ENCODE measurements at places on chromosomes 5 and 9.

DNA sequence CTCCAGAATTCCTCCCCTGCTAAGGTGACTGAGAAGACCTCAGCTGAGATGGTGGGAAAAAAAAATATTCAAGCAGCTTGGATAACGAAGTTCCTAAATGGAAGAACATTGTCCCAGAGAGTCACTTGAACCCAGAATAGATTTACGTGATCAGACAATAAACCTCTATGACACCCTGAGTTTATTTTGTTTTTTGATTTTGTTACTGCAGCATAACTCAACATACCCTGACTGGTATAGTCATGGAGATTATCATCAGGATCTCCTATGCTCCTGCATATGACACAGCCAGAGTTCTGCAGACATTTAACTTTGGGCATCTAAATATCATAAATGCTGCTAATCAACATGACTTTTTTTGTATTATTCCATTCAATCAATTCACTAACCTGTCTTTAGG is 282.9 kb downstream of the RASEF start:
- DNase-seq, result no peak

DNA sequence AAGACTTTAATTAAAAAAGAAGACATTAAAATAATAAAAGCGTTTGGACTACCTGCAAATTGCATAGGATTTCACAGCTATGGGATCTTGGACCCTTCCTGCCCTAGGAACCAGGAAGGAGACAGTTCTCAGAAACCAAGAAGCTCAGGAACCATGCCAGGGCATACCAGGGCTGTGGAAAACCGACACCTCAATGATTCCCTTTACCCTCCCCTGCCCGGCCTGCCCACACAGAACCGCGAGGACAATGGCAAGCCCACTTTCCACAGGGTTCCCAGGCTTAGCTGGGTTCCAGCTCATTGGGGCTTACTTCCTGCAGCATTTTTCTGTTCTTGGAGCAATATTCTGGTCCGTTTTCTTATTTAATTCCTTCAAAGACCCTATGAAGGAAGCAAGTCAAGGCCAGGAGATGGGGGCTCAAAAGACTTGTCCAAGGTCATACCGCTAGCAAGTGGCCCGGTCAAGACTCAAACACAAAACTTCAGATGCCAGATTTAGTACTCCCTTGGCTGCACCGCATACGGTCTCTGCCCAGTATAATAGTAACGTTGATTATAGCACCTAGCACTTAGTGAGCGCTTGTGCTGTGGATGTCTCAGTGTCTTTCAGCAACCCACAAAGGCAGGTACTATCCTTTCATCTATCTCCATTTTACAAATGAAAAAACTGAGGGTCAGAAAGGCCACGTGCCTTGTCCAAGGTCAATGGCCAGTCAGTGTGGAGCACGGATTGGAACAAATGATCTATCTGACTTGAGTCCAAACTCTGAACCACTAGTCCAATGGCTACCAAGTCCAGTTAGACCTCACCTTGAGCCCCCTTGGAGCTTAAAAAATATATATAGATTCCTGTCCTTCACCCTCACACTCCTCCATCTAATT is 6.8 kb downstream of the FAT2 start:
- DNase-seq, result no peak

GRCh38 chr9:8349376-8349775 is 549.8 kb upstream of the DMAC1 start:
- DNase-seq, result no peak

GRCh38 chr9:74496819-74497747 is at the start of gene RORB:
Gene RORB, plus strand, starts transcription at chr9:74497335. Its CDS starts 642 bp downstream, at chr9:74497977.
- peak; percentile 44 for DNase-seq

GRCh38 chr5:16577677-16578076 is 39.1 kb downstream of the RETREG1 start:
- no peak for DNase-seq

DNA sequence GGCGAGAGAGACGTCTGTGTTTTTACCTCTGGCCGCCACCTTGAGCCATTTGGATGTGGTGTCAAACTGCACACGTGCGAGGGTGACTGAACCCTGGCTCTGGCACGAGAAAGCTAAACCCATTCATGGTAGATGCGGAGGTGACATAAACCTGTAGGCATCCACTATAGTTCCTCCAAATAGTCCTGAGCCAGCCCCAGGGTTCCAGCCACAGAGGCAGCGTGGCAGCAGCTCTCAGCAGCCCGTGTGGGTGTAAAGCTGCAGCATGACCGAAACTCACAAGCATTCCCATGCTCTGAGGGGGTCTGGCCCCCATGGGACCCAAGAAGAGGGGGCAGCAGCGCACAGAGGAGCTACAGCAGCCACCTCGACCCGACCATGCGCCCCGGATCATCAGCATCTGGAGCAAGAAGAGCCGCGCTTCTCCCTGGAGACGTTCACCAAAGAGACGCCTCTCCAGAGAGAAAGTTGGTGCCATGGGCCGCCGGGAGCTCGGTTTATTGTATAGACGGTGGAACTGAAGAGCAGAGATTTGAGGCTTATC is 303.8 kb upstream of the IRX4 start:
- DNase-seq, result no peak

GRCh38 chr5:137348759-137349158 is 150.4 kb downstream of the SPOCK1 start:
- DNase-seq, result no peak

DNA sequence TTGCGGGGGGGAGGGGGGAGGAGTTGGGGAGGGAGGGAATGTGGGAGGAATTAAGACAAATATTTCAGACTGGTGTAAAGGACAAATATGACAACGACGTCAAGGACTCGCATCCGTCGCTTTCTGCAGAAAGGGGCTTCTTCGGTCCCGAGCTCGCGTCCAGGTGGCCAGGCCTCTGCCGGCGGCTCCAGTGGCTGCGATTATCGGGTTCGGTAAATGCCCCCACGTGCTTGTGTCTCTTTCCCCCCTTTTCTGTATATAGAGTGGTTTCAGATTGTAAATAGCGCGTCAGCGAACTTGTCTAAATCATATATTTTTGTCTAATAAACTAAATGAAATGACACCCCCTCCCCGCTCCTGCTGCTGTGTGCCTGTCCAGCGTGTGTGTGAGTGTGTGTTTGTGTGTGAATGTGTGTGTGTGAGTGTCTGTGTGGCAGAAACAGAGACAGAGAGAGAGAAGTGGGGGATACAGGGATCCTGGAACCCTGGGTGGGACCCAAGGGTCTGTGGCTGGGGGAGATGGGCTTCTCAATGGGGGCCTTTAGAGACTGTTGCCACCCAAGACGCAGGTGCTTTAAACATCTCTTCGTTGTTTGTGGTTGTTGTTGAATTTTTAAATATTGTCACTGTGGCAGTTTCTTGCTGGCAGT is 5.6 kb downstream of the IRX1 start:
- DNase-seq, result no peak

DNA sequence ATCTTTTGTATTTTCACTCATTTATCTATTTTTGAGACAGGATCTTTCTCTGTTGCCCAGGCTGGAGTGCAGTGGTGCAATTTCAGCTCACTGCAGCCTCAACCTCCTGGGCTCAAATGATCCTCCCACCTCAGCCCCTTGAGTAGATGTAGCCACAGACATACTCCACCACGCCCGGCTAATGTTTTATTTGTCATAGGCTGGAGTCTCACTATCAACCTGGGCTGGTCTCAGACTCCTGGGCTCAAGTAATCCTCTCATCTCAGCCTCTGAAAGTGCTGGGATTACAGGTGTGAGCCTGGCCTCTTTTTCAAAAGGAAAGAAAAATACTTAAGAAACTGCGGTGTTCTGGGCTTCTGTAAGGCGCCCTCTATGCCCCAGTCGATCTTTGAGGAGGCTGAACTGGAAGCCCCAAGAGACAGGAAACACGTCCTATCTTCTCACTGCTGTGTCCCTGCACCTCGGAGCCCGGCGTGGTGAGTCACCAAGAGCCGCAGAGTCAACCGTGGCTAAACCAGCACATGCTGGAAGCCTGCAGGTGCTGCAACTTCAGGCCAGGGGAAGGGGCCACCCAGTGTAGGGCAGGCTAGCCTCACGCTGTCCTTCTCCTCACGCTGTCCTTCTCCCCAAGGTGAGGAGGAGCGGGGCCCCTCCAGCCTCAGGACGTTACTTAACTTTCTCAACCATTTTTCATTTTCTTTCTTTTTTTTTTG is 15.2 kb upstream of the LHX3 start:
- DNase-seq, result no peak

DNA sequence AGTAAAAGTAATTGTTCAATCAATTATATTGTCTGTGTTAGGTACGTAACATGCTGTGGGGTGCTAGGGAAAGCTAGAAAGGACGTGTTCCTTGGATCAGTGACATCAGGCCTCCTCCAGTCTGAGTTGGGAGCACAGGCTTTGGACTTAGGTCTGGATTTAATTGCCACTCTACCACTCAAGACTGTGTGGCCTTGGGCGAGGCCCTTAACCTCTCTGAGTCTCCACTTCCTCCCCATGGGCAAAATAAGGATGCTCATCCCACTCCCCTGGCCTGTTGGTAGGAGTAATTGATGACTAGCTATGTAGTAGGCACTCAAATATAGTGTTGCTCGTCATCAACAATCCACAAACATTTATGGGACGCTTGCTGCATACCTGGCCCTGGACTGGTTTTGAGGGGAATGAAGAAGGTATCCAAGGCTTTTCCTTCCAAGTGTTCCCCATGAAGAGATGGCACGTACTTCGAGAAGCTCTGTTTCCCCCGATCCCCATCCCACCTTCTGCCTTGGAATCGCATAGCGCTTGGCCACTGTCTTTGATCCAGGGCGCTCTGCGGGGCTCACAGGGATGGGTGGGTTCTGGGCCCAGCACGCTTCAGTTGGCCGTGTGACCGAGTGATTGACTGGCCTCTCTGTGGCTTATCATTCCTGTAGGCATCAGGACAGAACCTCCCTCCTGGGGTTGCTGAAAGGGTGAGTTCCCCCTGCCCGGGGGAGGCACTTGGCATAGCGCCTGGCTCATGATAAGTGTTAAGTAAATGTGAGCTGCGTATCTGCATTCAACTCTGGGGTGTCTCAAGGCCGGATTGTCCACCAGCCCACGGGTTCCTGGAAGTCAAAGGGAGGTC is 8.1 kb downstream of the FGF18 start:
- DNase-seq, result no peak

GRCh38 chr9:89638893-89639292 is 34.1 kb downstream of the GADD45G start:
- DNase-seq, result no peak

GRCh38 chr9:137070201-137070905 is at the start of gene SAPCD2:
Gene SAPCD2, minus strand, starts transcription at chr9:137070557. Its CDS starts 97 bp downstream, at chr9:137070460.
- peak; percentile 84 for DNase-seq

- no peak for DNase-seq
Observed at GRCh38 chr5:134456825-134457224, 45.1 kb upstream of the CDKN2AIPNL start.

GRCh38 chr9:38416461-38416860 is 7.8 kb downstream of the IGFBPL1 start:
- DNase-seq, result no peak

- no peak for DNase-seq
Observed at GRCh38 chr9:133582501-133583045, 26.6 kb downstream of the FAM163B start.

GRCh38 chr5:151085517-151086041 is 4.7 kb upstream of the TNIP1 start:
- peak; percentile 64 for DNase-seq

DNA sequence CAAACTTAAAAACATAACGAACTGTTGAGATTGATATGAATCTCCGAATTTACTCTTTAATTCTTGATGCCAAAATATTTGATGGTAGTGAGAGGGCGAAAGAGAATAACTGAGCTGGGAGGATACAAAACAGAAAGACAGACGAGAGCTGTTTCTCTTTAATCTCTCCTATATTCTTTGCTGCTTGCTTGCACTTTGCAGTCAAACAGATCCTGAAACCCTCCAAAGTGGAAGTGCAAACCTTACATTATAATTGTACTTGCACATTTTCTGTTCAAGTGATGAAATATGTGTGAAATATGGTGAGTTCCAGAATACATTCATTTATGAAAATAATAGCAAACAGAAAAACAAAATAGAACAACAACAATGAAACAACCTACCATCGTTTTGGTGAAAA is 63.8 kb downstream of the PAM start:
- DNase-seq, result no peak

- no peak for DNase-seq
Observed at GRCh38 chr9:123336449-123336848, 19.5 kb upstream of the CRB2 start.

DNA sequence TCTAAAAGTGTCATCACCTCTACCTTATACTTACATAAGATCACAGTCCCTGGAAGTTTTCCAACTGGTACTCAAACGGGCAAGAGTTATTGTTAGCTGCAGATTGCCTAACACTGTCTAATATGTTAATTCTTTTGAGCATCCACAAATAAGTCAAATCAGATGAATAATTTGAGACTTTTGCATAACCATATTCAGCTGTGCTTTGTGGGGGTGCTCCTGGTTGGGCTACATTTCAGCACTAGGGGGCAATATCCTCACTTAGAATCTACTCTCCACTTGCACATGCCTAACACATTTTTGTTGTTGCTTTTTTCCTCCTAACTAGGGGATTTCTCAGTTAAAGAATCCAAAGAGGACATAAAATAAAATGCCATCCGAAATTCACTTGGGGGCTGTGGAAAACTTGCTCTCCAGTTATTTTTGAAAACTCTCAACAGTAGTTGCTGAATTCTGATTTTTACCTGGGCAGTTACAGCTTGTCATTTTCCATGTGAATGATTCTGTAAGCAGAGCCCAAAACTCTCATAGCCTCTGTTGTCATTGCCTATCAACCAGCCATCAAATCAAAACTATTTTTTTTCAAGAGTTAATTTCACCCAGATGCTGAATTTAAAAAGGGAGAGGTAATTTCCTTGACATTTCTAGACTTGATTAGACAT is 71.5 kb downstream of the TRIM36 start:
- DNase-seq, result peak; percentile 18

- no peak for DNase-seq
Observed at GRCh38 chr9:123067136-123067535, 33.7 kb downstream of the GPR21 start.

- DNase-seq, result no peak
Observed at GRCh38 chr9:126959336-126959735, 44.8 kb downstream of the RALGPS1 start.

DNA sequence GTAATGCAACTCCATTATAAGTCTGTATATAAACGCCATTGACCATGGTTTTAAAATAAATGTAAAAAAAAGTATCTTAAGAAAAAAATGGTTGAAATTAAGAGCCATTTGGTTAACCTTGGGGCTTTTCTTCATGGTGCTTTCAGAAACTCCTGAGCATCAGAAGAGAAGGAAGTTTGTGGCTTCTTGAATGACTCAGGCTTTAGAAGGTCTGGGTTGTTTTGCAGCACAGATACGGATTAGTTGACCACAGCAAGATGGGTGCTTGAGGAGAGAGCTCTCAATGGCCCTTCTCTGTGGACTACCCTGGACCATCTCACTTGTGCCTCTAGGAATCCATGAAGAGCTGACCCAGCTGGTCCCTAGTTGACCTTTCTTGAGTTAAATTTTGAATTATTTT is 189.5 kb downstream of the TMEM38B start:
- DNase-seq, result no peak

GRCh38 chr5:89342106-89342876 is 459.3 kb upstream of the MEF2C start:
- DNase-seq, result no peak

- DNase-seq, result no peak
Observed at GRCh38 chr5:36777105-36777757, 99.3 kb upstream of the NIPBL start.

GRCh38 chr5:178193251-178193809 is 6.2 kb upstream of the GMCL2 start:
- no peak for DNase-seq

- no peak for DNase-seq
Observed at GRCh38 chr9:121179930-121180681, 21.6 kb downstream of the RAB14 start.

GRCh38 chr9:137352511-137353222 is 50.6 kb upstream of the NRARP start:
- DNase-seq, result no peak

All from CD4-positive, alpha-beta T cell treated with Interferon gamma for 1 hour (primary cell).